Stimulated activated CD4-positive, alpha-beta T cell treated with anti-CD3 and anti-CD28 coated beads, Interleukin-15, amount 100 ng/mL, for 48 hours (primary cell): ENCODE measurements at places on chromosomes 2 and 18.

DNA sequence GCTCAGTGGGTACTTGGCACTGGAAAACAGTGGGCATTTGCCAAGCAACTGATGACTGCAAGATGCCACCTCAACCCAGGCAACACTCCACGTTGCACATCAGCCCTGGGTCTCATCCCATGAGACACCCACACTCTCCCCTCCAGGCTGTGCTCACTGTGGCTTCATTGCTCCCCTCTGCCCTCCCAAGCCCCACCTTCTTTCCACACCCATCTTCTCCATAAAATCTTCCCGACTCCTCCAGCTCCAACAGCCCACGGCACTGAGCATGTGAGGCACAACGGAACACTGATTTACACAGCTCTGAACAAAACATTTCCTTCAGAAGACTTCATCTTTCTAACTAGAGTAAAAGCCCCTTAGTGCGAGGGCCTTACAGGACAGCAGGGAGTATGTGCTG is 117.8 kb upstream of the ACAA2 start:
- DNase-seq = no peak

DNA sequence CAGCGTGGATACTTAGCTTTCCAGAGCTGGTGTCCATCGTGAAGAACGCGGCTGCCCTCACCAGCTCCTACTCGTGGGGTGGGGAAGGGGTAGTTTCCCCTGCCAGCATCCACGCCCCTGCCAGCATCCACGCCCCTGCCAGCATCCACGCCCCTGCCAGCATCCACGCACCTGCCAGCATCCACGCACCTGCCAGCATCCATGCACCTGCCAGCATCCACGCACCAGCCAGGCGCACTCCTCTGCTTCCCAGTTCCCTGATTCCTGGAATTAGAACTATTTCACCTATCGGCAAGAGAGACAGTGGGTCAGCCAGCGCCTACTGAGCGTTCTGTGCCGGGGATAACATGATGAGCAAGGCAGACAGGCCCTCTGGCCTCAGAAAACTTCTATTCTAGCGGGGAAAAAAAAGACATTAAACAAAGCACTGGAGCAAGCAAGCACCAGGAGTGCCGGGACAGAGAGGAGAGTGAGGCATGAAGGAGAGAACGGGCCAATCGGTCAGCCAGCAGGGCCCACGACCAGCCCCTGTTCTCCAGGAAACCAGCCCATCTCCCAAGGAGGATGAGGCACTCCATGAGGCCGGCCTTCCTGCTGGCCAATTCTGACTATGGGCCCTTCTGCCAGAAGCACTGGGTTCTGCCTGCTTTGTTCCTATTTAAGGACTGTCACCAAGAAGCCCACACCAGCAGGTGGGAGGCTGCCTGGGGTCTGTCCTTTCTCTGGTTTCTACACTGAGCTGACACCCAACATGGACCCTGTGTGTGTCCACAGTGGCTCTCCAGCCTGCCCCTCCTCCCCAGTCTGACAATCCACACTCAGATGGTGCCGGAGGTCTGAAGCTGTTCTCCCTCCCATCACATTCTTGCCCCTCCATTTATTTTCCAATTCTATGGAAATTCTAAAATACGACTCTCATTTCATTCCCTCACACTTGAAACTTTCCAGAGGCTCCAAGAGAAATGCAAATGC is 78.4 kb upstream of the SALL3 start:
- DNase-seq = no peak

DNA sequence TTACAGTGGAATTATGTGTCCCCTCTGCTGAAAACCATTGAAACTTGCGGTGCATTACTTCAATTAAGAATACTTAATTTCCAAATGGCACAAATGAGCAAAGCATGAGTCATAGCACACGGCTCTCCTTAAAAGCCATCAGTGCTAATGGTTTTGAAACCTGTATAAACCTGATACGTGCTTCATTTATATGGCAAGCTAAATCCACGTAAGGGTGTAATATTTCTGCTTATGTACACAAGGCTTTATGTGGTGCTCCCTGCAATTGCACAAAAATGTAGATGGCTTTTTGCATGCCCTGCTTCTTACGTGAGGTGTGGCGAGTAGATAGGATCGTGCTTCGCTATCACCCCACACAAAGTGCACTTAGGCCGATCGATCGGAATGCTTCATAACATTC is 840.9 kb downstream of the GALR1 start:
- DNase-seq = no peak

GRCh38 chr2:58900246-58901027 is 659.3 kb upstream of the FANCL start:
- no peak for DNase-seq

- DNase-seq = no peak
These were observed 54.8 kb upstream of the ASB18 start for GRCh38 chr2:236319036-236319435.

DNA sequence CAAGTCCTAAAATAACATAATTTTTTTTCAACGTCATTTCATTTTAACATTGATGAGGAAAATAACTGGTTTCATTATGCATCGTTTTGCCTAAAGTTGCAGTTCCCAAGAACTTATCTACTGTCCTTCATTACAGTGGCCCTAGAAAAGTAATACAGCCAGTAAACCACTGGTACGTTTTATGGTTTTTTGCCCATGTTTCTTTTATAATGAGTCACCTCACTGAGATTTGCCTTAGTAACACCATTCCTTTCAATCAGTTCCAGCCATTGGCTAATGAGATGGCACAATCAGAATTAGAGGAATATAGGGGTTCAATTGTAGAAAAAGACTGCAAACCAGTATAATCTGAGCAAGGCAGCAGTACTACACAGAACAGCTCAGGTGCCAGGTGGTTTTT is 422.6 kb upstream of the LYPD1 start:
- DNase-seq = no peak
